Daoy (cell line): ENCODE measurements at places on chromosomes 3 and 15. TPM values are rescaled to one million over a fixed set of nuclear protein-coding genes. Genes with fewer than 3 reads are reported as not detected.

Gene PP2D1
- not detected in 2 replicates for total RNA-seq

Gene MESP1
- total RNA-seq = 1.2 and 1.5 TPM in 2 replicates

Gene FAM162A
- total RNA-seq = 25.2 and 52.5 TPM in 2 replicates

DNA sequence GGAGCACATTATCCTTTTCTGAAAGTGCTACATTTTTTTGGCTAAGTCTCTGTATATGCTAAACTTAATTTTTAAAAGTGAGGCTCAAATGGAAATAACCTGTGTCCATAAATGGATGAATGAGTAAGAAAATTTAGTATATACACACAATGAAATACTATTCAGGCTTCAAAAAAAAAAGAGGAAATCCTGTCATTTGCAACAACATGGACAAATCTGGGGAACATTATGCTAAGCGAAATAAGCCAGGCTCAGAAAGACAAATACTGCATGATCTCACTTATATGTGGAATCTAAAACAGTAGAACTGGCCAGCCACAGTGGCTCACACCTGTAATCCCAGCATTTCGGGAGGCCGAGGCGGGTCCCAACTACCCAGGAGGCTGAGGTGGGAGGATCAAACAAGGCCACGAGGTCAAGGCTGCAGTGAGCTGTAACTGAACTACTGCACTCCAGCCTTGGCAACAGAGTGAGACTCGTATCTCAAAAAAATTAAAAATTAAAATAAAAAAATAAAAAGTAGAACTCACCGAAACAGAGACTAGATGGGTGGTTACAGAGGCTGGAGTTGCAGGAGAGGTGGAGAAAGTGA is 25.8 kb downstream of the CCDC12 start:
- no peak for DNase-seq

- peak; percentile 3 for DNase-seq
Measured at GRCh38 chr3:105906836-105907235, 38.0 kb upstream of the CBLB start.

Gene CAMK2N2
- 0.11 and 0.95 TPM in 2 replicates for total RNA-seq

GRCh38 chr15:84911879-84912660 is 27.6 kb downstream of the SLC28A1 start:
- DNase-seq = peak; percentile 57

DNA sequence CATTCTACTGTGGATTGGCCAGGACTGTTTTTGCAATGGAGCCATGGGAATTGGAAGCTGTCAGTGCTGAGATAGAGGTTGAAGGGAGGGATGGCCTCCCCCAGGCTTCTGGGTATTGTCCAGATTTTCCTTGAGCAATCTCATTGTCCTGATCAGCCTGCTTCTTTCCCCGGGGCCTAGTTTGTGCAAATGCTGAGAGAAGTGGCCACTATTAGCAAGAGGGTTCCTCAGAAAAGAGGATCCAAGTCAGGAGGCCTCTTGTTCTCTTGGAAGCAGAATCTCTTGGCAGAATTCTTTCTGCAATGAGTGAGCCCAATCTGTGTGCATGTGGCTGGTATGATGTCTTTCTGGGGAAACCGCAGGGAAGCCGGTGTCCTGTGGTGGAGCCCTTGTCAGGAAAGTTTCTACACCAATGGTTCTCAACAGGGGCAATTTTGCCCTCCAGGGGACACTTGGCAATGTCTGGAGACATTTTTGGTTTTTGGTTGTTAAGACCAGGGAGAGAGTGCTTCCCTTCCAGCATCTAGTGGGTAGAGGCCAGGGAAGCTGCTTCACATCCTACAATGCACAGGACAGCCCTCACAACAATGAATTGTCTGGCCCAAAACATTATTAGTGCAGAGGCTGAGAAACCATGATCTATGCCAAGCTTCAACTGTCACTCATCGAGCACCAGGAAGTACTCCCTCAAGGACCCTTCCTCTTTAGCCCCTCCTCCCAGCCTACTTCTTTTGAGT is 2.0 kb downstream of the LIPC start:
- DNase-seq = no peak

DNA sequence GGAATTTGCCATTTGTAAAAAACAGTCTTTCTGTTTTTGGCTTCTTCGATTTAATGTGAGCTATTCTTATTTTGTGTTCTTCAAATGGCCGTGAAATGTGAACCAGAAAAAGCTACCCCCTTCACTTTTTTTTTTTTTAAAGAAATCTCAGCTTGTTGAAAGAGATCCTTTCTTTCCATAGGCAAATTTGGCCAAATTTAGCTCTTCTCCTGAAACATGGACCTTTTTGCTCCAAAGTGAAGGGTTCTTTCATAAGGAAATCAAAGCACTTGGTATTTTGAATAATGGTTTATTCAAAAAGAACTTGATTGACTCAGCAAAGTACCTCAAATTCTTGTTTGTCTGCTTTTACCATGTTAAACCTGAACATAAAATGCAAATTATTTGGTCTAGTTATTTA is 10.1 kb downstream of the RCN2 start:
- no peak for DNase-seq

DNA sequence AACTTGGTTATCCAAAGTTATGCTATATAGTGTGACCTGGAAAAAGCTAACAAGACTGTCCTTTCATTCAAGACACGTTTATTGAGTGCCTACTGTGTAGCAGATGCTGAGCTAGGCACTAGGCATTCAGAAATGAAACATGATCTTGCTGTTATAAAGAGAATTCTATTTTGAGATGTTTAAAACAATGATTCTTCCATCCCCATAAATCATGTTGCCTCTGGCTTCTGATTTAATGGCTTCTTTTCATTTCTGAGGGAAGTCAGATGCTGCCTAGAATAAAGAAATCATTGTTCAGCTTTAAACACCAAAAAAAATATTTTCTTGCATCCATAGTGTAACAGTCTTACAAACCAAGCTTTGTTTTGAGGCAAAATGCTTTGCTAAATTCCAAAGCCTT is 620.9 kb upstream of the UBE2E2 start:
- no peak for DNase-seq

- DNase-seq = no peak
Measured at GRCh38 chr15:26555898-26556297, 217.0 kb downstream of the GABRB3 start.

Gene EFCC1
- total RNA-seq = not detected in 2 replicates

GRCh38 chr3:156483961-156484787 is 70.7 kb downstream of the SSR3 start:
- DNase-seq = peak; percentile 77

DNA sequence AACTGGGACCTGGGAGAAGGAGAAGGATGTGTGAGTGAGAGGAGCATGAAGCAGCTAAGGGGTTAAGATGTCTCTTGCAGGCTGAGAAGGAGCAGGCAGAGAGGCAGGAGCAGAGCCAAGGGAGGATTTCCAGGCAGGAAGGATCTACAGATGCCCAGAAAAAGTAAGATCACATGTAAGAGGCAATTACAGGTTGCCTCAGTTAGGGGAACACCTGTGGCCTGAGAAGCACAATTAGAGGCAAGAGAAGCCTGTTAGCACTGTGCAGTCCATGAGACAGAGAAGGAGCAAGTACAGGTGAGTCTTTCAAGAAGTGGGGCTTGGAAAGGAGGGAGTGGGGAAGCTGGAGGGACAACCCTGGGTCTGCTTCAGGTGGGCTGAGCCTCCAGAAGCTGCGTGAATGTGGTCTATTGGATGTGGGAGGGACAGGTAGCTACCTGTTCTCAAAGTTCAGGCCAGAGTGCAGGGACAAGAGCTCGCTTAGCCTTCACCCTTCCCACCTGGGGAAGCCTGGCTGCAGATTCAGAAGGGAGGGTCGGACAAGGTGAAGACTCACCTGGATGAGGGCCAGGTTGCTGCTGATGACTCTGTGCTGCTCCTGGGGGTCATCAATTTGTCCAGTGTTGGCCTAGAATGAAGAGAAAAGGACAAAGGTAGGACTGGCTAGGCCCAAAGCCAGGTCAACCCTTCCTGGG is 50.7 kb downstream of the SLC41A3 start:
- no peak for DNase-seq

Gene ADAMTSL3
- total RNA-seq = 0.12 and 0.34 TPM in 2 replicates

GRCh38 chr15:89051875-89052274 is 36.4 kb upstream of the ABHD2 start:
- DNase-seq = peak; percentile 7

Gene ADCY5
- 0.06 TPM in 1 of 2 replicates, not detected in the other for total RNA-seq

GRCh38 chr3:173096140-173096539 is 44.9 kb downstream of the SPATA16 start:
- DNase-seq = no peak

Gene GANC
- total RNA-seq = 4.8 and 5.8 TPM in 2 replicates

DNA sequence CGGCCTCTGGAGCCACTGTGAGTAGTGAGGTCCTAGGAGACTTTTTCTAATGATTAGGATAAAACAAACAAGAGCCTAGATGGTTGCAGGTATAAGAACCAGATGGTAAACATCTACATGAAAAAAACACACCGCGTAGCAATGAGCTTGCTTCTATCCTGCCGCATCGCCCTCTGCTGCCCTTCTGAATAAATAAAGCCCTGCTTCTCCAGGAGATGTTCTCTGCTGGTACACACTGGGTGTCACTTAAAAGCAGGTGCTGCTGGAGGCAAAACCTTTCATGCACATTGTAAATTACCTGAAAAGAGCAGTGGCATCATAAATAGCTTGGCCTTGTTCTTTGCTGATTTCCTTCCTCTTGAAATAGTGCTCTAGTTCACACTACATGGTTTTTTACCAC is 164.4 kb upstream of the TOPAZ1 start:
- DNase-seq = no peak

- DNase-seq = no peak
Measured at GRCh38 chr3:67453628-67454027, 200.8 kb downstream of the SUCLG2 start.

Gene FMN1
- 4.9 and 5.7 TPM in 2 replicates for total RNA-seq

Gene CEP19
- total RNA-seq = 2.5 and 6.2 TPM in 2 replicates

Gene HRH1
- total RNA-seq = 8.2 and 9.0 TPM in 2 replicates

DNA sequence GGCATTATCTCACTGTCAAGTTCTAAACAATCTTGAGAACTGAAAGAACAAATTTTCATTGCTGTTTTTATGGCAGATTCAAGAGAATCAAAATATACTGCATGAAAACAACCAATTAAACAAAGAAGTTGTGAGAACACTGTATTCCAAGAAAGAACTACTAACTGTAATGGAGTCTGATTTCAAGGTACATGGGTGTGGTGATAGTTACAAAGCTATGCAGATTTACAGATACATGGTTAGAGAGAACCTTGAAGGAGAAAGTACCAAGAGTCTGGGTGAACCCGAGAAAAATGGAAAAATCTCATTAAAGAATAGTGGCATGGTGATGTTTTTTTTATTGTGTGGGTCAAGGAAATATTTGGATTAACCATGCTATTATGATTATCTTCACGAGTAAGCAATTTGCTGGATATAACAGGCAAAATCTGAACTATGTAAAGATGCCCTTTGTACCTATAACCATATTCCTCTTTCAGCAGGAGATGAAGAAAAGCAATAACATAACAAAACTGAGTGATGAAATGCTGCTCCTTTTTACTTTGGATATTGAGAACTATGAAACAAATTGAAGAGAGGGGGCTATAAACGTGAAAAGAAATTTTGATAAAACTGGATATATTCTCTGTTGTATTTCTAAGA is 100.4 kb downstream of the PLSCR2 start:
- no peak for DNase-seq

Gene CD86
- 0.15 and 0.29 TPM in 2 replicates for total RNA-seq

- peak; percentile 58 for DNase-seq
Measured at GRCh38 chr15:32107477-32108080, 77.3 kb downstream of the CHRNA7 start.

DNA sequence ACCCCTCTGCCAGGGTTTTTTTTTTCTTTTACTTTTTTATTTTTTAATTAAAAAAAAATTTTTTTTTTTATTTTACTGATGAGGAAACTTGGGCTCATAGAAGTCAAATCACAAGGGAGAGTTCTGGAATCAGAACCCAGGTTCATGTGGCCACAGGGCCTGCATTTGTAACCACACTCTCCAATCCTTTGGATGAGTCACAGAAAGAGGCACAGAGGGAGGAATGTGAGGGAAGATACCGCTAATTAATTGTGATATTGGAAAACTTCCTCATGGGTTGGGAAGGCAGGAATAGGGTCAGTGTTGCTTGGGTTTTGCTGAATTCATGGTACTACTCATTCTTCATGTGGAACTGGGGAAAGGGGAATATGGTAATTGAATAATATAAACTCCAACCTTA is 132.9 kb upstream of the SLC6A11 start:
- DNase-seq = peak; percentile 58

GRCh38 chr3:152051501-152052404 is 178.3 kb downstream of the SUCNR1 start:
- DNase-seq = no peak

- DNase-seq = peak; percentile 37
Measured at GRCh38 chr3:141411251-141411771, 43.0 kb downstream of the ZBTB38 start.

Gene ALDH1A2
- total RNA-seq = not detected in 2 replicates

DNA sequence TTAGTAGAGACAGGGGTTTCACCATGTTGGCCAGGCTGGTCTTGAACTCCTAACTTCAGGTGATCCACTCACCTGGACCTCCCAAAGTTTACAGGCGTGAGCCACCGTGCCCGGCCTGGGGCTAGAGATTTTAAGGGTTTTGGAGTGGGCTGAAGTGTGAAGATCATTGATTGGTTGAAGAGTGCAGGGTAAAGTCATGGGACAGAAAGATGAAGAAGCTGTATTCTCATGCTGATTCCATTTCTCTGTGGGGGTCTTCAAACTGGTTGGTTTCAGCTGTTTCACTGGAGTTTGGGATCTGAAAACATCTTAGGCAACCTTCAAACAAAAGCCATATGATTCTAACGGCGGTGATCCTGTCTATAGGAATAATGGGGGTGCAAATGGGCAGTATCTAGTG is 52.1 kb downstream of the GATM start:
- no peak for DNase-seq

- peak; percentile 18 for DNase-seq
Measured at GRCh38 chr15:60523056-60523455, 44.1 kb upstream of the ICE2 start.

Gene COL6A5
- total RNA-seq = under 0.01 TPM in 1 of 2 replicates, not detected in the other

DNA sequence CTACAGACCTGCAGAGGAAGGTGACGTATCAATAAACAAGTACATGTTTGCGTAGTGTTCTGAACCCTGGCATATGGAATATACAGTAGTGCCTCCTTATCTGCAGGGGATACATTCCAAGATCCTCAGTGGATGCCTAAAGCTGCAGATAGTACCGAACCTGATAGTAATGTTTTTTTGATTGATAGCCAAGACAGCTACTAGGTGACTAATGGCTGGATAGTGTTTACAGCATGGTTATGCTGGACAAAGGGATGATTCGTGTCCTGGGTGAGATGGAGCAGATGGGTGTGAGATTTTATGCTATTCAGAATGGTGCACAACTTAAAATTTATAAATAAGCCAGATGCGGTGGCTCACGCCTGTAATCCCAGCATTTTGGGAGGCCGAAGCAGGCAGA is 55.8 kb upstream of the IGF2BP2 start:
- no peak for DNase-seq

GRCh38 chr3:46978985-46979944 is at the start of gene NBEAL2:
Gene NBEAL2 (plus strand): TSS chr3:46979666. CDS start chr3:46979862, 196 bp downstream.
- peak; percentile 94 for DNase-seq

DNA sequence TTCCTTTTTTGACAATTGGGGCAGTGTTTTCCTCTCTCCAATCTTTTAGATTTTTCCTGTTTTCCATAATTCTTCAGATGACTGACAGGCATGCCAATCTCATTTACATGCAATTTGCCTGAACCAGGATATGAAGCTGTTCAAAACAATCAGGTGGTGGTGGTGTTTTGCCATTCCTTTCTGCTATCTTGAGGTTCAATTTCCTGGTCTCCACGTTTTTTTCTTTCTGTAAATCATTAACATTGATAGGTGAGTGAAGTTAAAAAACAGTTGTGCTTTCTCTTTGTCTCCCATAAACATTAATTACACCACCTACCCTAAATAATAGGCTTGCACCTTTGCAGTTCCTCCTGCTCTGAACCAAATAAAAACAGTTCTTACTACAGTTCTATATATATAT is 49.1 kb downstream of the C2CD4A start:
- no peak for DNase-seq

Gene MED12L
- total RNA-seq = 1.8 and 2.7 TPM in 2 replicates
